ENCODE measurements at places on chromosomes 2 and 18.

DNA sequence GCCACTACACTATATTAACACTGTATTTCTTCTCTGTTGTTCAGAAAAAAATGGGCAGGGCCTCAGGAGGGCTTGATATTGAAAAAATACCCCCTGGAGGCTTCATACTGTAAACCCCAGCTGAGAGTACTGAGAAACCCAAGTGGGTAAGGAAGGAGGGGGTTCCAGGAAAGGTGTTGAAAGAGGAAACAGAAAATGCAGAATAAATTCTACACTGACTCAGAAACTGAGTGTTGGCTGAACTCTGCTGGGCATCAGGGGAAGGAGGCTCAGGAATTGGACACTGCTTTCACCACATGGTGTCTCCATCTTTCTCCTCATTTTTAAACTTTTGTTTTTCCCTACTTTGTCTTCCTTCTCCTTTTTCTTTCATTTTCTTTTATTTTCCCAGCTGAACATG, 253.7 kb downstream of the DYM start:
- H3K27ac ChIP-seq, result no peak overlapping the region
- no peak for DNase-seq
- H3K4me3 ChIP-seq, result no peak overlapping the region
- peaks cover 8% of the 10 kb centered on the region for H3K4me1 ChIP-seq

DNA sequence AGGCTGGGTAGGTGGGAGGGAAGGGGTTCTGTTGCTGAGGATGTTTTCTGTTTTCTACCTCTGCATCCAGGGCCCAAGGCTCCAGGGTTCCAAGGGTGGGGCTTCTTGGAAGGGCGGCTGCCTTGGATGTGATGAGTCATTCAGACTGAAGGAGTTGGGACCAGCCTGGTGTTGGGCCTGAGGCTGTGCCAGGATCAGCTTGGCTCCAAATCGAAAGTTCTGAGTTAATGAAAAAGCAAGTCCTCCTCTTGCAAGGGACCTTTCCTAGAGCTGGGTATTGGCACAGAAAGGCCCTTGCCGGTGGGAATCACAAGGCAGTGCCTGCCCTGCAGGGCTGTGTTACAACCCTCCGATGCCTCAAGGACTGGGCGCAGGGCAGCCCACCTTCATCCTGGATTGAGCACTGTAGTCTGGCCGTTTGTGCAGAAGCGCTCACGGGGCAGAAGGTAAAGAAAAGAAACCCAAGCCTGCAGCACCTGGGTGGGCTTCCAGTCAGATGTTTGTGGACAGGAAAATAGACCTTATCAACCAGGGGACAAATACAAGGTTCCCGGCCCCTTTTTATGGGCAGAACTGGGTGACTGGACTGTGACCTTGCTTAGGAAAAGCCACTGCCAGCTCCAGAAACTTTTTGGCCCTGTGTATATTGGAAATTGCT, 52.5 kb upstream of the MCFD2 start:
- DNase-seq, result no peak
- H3K4me1 ChIP-seq, result peaks cover 7% of the 10 kb centered on the region
- H3K27ac ChIP-seq, result no peak overlapping the region
- no peaks in the 10 kb centered on the region for H3K36me3 ChIP-seq
- H3K4me3 ChIP-seq, result no peak overlapping the region

DNA sequence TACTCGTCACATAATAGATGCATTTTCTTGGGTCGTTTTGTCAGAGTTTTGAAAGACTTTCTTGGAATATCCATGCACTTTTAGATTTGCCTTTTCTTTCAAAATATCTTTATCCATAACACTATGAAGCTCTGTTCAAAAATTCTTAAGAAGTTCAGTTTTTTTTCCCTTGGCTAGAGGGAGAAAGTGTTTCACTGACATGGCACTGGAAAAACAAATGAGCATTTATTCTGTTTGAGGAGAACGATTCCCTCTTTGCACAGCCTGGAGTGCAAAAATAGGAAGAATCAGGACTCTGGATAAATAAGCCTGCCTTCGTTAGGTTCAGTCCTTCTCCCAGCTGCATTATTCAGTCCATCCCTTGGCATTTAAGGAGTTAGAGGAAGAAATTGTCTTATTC, 91.0 kb upstream of the RPE start:
- no peak for DNase-seq
- no peak overlapping the region for H3K27ac ChIP-seq

DNA sequence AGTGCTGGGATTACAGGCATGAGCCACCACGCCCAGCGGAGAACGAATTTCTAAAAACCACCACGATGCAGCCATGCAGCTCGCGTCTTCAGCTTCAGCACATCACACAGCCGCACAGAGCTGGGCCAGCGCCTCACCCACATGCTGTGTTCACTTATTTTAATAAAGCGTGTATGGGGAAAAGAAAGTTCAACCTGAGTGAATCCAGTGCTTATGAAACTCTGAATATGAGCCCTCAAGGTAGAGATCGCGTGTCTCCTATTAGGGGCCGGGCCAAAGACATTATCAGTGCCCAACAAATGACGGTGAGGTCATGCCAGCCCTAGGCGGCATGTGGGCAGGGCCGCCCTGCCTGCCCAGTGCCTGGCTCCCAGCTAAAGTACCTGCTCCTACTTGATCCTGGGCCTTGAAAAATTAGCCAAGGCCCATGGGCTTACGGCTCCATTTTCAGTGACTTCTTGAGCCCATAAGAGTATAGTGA, 44.3 kb downstream of the SPRED2 start:
- no peak overlapping the region for H3K27ac ChIP-seq
- no peak for DNase-seq
- H3K36me3 ChIP-seq, result no peaks in the 10 kb centered on the region
- H3K4me3 ChIP-seq, result no peak overlapping the region
- peaks cover 27% of the 10 kb centered on the region for H3K4me1 ChIP-seq
- H3K27me3 ChIP-seq, result peaks cover 8% of the 10 kb centered on the region

DNA sequence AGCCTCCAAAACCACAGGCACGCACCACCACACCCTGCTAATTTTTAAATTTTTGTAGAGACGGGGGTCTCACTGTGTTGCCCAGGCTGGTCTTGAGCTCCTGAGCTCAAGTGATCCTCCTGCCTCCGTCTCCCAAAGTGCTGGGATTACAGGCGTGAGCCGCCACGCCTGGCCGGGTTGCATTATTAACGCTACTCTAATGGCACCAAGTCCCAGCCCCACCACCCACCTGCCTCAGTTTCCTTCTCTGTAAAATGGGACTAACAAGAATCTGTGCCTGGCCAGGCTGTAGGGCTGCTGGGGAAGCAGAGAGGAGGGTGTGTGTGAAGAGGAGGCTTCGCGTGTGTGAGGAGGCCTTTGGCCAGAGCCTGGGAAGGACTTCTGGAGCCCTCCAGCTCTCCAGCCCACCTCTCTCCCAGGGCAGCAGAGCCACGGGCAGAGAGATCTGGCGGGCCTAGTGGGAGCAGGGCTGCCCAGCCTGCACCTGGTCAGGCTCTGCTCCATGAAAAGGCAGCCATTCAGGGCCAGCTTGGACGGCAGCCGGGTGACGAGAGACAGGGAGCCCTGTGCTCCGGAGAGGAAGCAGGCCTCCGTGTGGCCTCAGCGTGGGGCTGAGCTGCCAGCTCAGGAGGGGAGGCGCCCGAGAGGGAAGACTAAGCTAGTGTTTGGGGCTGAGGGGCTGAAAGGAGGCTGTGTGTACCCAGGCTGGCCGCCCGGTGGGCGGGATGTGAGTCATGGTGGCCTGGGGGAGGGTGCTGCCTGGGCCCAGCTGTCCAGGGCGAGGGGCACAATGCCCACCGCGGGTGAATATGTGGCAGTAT, 7.4 kb upstream of the B3GNT7 start:
- no peak overlapping the region for H3K27ac ChIP-seq
- peaks cover 10% of the 10 kb centered on the region for H3K27me3 ChIP-seq
- H3K4me3 ChIP-seq, result no peak overlapping the region
- peaks cover 3% of the 10 kb centered on the region for H3K4me1 ChIP-seq
- peaks cover 19% of the 10 kb centered on the region for H3K36me3 ChIP-seq
- no peak for DNase-seq

DNA sequence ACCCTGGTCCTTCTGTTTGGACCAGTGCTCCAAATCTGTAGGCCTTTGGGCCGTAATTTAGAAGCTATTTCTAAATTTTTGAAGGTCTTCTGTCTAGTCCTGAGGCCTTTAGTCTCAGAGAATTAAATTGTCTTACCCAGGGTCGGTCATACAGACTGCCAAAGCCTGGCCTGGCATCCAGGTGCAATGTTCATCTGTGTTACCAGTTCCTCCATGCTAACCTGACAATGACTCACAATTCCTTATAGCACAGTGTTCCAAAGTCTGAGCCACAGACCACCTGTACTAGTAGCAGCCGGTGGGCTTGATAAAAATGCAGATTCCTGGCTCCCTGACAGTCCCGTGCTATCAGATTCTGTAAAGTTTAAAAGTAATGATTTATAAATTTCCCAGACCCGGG, 77.7 kb upstream of the MAP4K3 start:
- peaks cover 79% of the 10 kb centered on the region for H3K4me1 ChIP-seq
- H3K27me3 ChIP-seq, result peaks cover 10% of the 10 kb centered on the region
- no peak overlapping the region for H3K4me3 ChIP-seq
- no peak for DNase-seq

DNA sequence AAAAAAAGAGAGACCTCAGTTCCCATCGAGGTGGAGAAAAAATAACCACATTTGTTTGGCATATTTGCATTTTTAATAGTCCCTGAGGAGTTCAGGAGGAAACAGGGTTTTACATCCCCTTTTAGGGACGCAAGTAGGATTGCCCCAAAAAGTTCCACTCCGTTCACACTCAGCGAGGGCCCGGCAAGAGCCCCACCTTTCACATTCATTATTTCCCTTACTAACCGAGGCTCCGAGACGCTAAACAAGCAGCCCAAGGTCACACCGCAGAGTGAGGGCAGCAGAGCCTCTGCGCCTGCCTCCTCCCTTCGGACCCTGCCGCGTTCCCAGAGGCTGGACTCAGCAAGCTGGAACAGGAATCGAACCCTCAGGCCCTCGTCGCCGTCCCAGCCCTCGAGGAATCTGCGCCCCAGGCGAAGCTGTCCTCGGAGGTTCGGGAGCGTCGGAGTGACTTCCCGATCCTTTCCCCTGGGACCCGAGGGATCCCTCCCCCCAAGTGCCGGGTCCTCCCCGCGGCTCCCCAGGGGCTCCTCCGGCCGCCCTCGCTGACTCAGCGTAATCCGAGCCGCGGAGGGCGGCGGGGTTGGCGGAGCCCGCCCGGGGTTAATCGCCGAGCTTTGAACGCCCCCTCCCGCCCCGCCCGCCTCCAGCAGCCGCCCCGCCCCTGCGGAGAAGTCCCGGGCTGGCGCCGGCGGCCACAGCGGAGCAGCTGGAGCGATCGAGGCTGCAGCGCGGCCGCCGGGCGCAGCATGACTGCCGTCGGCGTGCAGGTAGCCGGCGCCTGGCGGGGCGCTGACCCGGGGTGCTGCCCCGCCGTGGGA, at the start of gene TMEM37:
Gene TMEM37, plus strand, starts transcription at position 700 of the 821 bp plus-strand sequence. Its CDS starts 50 bp downstream, at position 750.
- H3K27me3 ChIP-seq, result peaks cover 17% of the 10 kb centered on the region
- H3K27ac ChIP-seq, result peak within 1 kb of the TSS; percentile 84
- H3K4me3 ChIP-seq, result peak within 1 kb of the TSS; percentile 90
- H3K4me1 ChIP-seq, result peaks cover 63% of the 10 kb centered on the region
- H3K36me3 ChIP-seq, result peaks cover 11% of the 10 kb centered on the region

DNA sequence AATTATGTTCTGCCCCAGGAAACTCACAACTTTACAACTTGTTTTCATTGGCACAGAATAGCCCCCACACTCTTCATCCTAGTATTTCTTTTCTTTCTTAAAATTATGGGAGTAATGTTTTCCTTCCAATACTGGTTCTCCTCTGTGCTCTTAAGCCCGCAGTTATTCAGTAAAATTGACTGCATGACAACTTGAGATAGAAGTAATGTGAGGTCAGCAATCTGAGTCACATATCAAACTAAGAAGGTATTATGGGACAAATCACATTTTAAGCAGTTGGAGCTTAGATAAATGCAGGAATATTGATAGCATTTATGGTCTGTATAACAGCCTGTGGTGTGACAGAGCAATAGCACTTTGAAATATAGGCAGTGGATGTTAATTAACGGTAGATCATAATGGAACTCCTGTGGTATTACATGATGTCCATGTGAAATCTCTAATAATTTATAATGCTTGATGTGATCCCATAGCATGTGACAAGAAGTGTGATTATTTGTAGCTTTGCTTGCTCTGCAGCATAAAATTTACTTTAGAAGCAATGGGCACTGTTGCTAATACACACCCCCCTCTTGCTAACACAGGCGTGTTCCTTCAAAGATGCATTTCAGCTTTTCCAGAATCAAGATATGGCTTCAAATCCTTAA, 351.4 kb upstream of the CDH20 start:
- no peak for DNase-seq
- no peak overlapping the region for H3K4me3 ChIP-seq
- H3K4me1 ChIP-seq, result no peaks in the 10 kb centered on the region
- no peak overlapping the region for H3K27ac ChIP-seq
- no peaks in the 10 kb centered on the region for H3K36me3 ChIP-seq

DNA sequence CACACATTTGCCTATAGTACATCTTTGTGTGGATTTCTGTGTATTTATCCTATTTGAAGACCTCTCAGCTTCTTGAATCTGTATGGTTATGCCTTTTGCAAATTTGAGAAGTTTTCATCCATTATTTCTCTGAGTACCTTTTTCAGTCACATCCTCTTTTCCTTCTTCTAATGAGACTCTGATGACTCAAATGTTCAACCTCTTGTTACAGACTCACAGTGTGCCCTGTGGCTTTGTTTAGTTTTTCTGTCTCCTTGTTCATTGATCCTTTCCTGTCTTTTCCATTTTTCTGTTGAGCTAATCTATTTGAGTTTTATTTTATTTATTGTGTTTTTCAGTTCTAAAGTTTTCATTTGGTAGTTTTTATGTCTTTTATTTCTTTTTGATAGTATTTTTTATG, 87.0 kb upstream of the LRP1B start:
- H3K27me3 ChIP-seq, result no peaks in the 10 kb centered on the region
- no peak overlapping the region for H3K27ac ChIP-seq
- no peak overlapping the region for H3K4me3 ChIP-seq
- H3K36me3 ChIP-seq, result no peaks in the 10 kb centered on the region

DNA sequence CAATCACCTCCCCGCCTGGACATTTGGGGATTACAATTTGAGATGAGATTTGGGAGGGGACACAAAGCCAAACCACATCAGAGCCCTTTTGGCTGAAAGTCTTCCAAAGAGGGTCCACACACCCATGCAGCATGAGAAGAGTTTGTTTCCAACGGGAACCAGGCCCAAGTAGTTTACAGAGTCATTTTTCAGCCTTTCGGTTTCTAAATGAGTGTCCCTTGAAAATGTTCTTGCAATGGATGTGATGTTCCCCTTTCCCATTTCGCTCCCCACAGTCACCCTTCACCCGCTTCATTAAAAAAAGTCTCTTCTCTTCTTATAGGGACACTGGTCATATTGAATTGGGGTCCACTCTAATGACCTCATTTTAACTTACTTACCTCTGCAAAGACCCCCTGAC, 157.4 kb downstream of the ARL4C start:
- H3K4me3 ChIP-seq, result no peak overlapping the region
- peaks cover 2% of the 10 kb centered on the region for H3K4me1 ChIP-seq
- H3K27ac ChIP-seq, result no peak overlapping the region
- DNase-seq, result no peak

Measured in endothelial cell (in vitro differentiated cells).